ENCODE measurements at places on chromosomes 6 and 20.

- no peak for DNase-seq
Measured at GRCh38 chr6:36122495-36123269, 7.6 kb upstream of the MAPK13 start.

- peak; percentile 40 for DNase-seq
Measured at GRCh38 chr6:27720607-27721580, 191.3 kb downstream of the OR2B2 start.

DNA sequence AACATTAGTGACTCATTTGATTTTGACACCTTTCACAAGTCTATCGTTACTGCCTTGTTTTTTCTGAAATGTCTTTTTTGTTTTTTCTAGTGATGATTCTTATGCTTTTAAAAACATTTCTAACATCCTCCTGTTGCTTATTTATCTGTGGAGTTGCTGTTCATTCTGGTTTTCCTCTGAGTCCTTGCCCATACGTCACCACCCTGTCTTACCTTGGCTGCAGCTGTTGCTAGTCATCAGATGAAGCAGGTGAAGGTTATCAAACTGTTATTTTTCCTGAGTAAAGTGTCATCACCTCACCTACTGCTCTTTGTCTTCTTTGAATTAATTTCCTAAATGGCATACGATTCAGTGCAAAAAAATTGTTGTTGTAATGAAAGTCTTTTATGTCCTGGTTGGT is 376.6 kb downstream of the GRIK2 start:
- DNase-seq: no peak

DNA sequence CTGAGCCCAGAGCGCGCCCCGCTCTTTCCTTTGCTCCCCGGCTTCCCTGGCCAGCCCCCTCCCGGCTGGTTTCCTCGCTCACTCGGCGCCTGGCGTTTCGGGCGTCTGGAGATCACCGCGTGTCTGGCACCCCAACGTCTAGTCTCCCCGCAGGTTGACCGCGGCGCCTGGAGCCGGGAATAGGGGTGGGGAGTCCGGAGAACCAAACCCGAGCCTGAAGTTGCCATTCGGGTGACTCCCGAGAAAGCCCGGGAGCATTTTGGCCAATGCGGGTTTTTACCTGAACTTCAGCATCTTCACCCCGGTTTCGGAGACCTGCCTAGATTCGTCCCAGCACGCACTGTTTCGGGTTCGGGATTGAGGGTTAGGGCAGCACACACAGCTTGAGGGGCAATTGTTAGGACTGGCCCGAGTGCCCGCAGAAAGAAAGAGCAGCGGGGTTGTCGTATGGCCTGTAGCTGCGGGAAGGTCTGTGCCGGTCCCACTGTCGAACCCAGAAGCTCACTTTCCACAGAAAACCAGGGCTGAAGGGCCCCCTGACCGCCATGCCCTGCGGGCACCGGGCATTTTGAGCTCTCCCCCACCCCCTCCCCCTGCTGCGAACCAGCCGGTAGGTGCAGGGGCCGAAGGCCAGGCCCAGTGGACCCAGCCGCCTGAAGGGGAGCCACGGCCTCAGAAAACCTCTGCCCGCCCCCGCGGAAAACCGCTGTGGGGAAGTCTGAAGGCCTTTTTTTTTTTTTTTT is 2.1 kb downstream of the FOXP4 start:
- peak; percentile 25 for DNase-seq

GRCh38 chr6:54194067-54194466 is 82.8 kb downstream of the MLIP start:
- DNase-seq: no peak

DNA sequence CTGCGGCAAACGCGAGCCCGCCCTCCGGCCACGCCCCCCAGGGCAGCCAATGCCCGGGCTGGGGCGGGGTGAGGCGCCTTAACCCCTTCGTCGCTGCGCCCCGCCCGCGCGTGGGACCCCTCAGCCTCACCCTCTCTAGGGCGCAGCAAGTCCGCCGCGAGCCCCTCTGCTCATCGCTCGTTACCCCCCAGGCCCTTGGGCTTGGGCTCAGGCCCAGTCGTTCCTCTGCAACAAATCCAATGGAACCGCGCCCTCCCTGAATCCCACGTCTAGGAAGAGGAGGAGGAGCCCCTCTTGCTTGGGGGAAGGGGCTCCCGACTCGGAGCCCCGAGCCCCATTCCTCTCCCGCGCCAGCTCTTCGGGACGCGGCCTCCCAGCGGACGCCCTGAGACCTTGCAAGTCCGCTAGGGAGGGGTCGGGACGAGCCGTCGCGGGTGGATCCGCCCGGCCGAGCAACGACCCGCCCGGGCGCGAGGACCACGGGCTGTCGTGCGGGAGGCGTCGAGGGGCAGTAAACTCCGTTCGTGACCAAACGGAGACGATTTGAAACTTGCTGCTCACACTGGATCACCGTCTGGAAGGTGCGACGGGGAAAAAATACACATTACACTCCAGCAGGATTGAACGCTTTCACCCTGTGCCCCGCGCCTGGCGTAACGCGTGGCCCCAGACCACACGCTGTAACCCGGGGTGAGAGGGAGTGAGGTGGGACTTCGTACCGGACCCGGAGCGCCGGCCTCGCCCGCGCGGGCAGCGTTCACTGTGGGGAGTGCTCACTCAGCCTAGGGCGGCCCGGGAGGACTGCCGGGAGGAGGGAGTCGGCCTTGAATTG is 477 bp upstream of the LZTS3 start:
- DNase-seq: peak; percentile 86

GRCh38 chr6:95231416-95231815 is 345.9 kb upstream of the MANEA start:
- no peak for DNase-seq

- DNase-seq: no peak
Measured at GRCh38 chr6:5464099-5464885, 203.0 kb downstream of the FARS2 start.

DNA sequence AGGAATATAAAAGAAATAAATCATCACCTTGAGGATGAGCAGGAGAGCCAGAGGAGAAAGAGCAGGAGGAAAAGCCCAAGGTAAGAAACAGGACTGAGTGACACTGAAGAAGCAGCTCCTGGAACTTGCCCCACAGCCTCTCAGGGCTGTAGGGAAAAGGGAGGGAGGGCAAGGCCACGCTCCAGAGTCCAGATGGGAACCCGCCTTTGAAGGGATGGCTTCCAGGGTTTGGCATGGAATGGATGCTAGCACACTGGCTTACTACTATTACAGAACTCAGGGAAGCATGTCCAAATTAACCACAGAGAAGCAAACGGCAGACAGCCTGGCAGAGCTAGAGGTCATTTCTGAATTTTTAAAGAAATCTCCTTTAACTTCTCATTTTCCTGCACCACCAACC is 26.8 kb downstream of the RALGAPA2 start:
- no peak for DNase-seq

- DNase-seq: no peak
Measured at GRCh38 chr6:153092082-153093013, 38.7 kb downstream of the RGS17 start.

- DNase-seq: no peak
Measured at GRCh38 chr6:167840526-167841179, 13.9 kb downstream of the AFDN start.

GRCh38 chr6:37239950-37240713 is 17.4 kb upstream of the TBC1D22B start:
- DNase-seq: peak; percentile 88

DNA sequence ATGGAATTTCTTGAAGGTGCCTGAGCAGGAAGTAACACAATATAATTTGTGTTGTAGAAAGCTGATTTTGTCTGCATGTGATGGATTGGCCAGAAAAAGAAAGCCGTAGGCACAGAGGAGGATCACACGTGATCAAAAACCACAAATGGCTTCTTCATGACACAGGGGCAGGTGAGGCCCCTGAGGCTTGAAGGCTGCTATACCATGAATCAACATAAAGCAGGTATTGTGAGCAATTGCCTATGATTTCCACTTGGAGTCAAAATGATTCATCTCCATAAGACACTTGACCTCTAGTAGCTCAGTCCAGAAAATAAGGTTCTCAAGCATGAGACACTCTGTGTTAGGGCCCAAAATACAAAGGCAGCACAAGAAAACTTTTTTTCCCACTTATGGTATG is 42.4 kb upstream of the EYA4 start:
- DNase-seq: no peak

DNA sequence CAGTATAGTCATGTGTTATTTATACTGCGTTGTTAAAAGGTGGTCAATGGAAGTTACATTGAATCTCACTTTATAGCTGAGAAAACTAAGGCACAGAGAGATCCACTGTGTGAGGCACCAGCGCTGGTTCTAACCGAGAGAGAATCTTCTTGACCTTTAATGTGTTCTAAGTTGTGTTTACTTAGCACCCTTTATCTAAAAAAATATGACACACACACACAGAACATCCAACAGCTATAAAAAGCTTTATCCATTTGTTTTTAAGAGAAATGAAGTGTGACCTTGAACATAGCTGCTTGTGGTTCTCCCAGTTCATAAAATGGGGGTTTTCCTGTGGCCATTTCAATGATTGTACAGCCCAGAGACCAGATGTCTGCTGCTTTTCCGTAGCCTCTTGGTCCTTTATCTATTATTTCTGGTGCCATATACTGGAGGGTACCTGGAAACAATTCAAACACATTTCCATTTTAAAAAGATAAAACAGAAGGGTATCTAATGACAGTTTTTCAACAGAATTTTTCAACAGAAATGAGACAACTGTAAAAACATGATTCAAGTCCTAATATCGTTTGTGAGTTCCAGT is 54.8 kb upstream of the MAP7 start:
- no peak for DNase-seq

- DNase-seq: no peak
Measured at GRCh38 chr6:142728364-142728763, 216.6 kb downstream of the HIVEP2 start.

DNA sequence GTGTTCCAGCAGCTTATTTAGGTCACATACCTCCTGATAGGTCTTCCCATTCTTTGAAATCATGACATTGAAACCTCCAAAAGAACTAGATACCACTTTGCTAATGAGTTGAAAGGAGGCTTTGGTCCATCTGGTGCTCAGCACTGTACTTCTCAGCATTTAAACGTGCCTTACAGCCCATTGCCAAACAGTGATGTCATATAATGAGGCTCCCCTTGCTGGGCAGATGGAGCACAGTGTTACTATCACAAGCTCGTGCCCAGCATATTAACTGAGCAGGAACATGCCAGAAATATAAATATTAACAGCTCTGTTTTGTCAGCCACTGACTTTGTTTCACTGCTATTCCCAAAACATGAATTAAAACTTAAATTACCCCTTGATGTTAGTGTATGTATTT is 25.5 kb upstream of the MAPK13 start:
- DNase-seq: no peak

DNA sequence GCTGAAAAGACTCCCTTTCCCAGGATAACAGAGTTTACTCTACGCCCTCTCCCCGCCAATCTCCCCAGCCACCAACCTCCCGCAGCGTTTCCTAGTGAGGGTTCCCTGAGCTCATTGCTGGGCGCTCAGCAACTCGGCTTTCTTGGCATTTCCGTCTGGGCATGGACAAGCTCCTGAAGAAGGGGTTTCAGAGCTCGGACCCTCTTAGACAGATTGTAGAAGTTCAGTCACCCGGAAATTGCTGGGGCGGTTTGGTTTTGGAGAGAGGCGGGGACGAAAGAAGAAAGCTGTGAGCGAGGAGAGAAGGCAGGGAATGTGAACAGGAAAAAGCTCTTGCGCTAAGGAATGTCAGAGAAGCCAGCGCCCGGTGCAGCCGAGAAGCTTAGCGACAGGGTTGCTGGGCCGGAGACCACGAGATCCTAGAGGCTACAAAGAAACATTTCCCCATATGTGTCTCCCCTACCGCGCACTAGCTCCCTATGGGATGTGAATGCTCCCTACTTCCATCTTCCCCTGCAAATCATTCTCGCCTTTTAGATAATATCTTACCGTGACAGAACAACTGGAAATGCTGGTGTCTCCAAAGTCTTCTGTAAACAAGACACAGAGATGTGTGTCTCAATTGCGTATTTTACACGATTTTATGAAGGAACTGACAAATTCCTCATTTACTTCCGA is 15.8 kb downstream of the POM121L2 start:
- no peak for DNase-seq

GRCh38 chr6:87702589-87702945 is 534 bp upstream of the AKIRIN2 start:
- DNase-seq: no peak

- no peak for DNase-seq
Measured at GRCh38 chr6:84681693-84682326, 82.6 kb downstream of the TBX18 start.

DNA sequence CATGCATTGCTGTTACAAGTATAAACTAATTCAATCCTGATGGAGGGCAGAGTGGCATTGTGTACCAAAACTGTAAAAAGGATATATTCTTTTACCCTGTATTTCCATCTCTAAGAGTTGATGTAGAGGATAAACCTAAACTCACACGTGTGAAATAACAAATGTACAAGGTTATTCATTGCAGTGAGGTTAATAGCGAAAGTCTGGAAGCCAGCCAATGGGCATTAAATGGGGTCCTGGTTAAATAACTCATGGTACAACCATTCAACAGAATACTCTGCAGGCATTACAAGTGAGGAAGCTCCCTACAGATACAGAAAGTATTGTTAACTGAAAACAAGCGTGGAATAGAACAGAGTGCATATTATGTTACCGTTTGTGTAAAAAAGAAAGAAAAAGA is 56.9 kb downstream of the BCAS1 start:
- DNase-seq: no peak

- no peak for DNase-seq
Measured at GRCh38 chr6:140782941-140783340, 1349.8 kb upstream of the GJE1 start.

DNA sequence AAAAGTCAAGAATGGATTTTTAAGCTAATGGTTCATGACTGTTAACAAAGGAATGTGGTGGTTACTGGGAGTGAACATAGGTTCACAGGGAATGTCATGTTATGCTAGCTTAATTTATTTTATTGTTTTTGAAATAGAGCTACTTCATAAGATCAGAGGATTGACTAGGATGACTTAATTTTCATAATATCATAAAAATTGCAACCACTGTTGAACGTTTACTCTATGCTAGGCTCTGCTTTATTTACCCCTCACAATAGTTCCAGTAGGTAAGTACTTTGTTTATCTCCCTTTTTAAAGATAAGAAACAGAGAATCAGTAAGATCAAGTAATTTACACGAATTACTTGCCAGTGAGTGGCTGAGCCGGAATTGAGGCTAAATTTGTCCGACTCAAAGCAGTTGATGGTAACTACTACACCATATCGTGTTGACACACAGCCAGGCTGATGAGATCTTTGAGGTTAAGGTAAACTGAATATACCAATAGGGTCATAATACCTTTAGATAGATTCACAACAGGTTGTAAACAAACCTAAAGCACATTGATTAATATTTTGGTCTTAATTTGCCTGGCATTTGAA is 194.6 kb upstream of the CITED2 start:
- no peak for DNase-seq

- DNase-seq: no peak
Measured at GRCh38 chr20:62553136-62553837, 77.5 kb upstream of the GATA5 start.

- no peak for DNase-seq
Measured at GRCh38 chr20:46962452-46963195, 68.0 kb downstream of the EYA2 start.

GRCh38 chr6:121652726-121653623 is 217.5 kb downstream of the GJA1 start:
- no peak for DNase-seq

DNA sequence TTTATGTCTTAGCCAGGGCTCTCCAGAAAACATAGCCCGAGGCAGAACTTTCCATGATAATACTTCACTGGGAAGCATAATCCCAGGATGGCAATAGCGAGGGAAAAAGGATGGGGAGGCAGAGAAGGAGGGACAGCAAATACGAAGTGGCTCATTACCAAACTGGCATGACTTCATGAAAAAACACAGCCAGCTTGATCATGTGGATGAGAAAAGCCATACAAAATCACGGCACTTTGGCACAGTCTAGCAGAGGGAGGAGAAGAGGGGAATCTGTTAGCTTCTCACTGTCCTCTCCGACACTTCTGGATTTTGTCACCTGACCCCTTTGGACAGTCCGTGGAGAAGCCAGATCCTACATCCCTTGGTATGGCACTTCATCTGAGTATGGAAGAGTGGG is 212.5 kb upstream of the GRIK2 start:
- DNase-seq: no peak

Measured in stimulated activated CD4-positive, alpha-beta T cell treated with anti-CD3 and anti-CD28 coated beads, Interleukin-1b, Interleukin-23, amount 100 ng/mL, for 48 hours (primary cell).